Myocyte (in vitro differentiated cells): ENCODE measurements at places on chromosomes 3 and 15. TPM values are rescaled to one million over a fixed set of nuclear protein-coding genes. Genes with fewer than 3 reads are reported as not detected.

Gene MME
- 132 and 149 TPM in 2 replicates for total RNA-seq

Gene IL20RB
- 0.83 and 1.0 TPM in 2 replicates for total RNA-seq

Gene CLDN18
- total RNA-seq: not detected in 2 replicates

Gene VGLL3
- 63.1 and 69.8 TPM in 2 replicates for total RNA-seq

Gene CCDC9B
- 30.1 and 41.6 TPM in 2 replicates for total RNA-seq

Gene RTP3
- total RNA-seq: not detected in 2 replicates

DNA sequence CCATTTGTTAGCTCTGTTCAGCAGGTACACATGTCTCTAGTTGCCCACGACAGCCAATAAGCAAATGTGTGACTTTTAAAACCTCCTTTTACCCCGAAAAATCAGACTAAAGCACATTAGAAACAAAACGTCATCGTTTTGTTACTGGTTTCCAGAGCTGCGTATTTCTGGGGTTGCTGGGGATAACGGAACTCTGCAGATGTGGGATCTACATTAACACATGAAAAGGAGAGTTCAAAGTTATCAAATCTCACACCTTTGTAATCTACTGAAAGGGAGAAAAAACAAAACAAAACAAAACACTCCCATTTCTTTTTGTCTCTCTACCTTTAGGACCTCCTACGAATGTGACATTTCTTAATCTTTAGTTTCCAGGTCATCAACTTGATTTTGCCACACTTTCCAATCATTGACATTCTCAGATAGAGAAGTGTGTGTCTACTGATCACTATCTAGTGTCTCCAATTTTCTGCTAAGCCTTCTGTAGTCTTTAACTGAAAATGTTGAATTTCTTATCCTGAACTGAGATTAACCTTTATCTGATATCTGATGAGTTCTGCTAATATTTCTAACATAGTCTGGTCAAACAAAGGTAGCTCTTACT, 93.0 kb upstream of the TSPAN3 start:
- no peak for DNase-seq

DNA sequence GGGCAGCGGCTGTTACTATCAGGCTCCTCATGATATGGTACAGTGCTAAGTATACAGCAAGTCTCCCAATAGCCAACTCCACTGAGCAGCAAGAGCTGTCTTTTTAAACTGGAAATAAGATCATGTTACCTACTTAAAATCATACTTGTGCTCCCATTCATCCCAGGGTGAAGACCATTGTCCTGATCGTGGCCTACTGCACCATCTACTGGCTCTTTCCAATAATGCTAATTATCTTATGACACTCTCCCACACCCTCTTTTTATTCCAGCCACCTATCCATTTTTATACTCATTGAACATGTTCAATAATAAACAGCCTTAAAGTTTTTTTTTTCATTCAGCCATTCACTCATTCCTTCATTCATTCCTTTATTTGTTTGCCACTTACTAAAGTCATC, 117.7 kb downstream of the GBE1 start:
- DNase-seq: peak; percentile 41

GRCh38 chr3:134132961-134133360, 103.2 kb upstream of the SLCO2A1 start:
- DNase-seq: no peak

DNA sequence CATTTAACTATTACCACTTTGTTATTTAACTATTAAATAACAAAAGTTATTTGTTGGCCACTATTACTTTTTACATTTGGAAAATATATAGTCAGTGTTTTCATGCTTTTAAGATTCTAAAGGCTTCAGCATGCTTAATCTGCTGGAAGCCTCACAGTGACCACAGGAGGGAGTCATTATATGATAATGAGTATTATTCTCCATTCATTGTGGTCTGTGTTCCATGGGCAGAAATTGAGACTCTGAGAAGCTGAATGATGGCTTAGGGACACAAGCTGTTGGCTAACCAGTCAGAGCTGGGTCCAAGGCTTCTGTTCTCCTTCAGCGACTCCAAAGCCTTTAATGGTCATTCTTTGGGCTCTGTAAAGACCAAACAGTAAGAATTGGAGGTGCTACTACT, 64.7 kb downstream of the BFSP2 start:
- DNase-seq: peak; percentile 74

GRCh38 chr15:72706266-72706665, 20.3 kb downstream of the BBS4 start:
- peak; percentile 17 for DNase-seq

DNA sequence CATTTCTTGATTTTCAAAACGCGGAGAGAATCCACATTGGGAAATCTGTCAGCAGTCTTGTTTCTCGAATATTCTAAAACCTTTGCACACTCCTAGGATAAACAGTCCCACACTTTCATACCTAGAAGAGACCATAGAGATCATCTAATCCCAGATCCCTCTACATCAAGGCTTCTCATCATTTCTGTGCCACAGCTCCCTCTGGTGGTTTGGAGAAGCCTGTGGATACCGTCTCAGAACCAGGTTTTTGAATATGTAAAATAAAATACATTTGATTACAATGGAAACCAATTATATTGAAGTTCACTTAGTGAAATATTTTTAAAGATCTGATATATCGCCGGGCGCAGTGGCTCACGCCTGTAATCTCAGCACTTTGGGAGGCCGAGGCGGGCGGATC, 211.9 kb upstream of the GOLGA6L4 start:
- peak; percentile 40 for DNase-seq

- peak; percentile 51 for DNase-seq
Observed at GRCh38 chr15:64833690-64834089, 8.0 kb upstream of the PLEKHO2 start.

- no peak for DNase-seq
Observed at GRCh38 chr3:151620071-151620470, 113.7 kb upstream of the AADACL2 start.

DNA sequence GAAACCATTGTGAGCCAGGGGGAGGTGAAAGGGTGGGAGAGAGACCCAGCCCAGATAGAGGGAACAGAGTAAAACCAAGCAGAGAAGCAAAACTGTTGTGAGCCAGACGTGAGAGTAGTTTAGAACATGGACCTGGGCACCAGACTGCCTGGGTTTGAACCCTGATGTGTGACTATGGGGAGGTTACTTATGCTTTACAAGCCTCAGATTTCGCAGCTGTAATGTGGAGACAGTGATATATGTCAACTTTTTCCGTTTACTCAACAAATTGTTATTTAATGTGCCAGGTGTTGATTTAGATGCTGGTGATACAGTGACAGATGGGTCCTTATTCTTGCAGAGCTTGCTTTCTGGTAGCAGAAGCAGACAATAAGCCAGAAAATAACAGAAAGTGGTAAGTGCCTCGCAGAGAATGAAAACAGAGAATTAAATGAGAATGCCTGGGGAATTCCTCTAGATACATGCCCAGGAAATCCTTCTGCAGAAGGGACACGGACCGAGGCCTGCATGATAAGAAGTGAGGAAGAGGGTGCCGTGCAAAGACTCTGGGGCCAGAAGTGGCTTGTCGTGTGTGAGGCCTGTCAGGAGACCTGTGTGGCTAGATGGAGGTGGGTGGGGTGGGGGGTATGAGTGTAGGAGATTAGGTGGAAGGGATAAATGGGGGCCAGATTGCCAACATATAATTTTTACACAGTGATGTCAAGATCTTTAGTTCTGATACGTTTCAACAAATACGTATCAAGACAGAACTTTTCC, 15.0 kb downstream of the KAT2B start:
- DNase-seq: no peak

- peak; percentile 26 for DNase-seq
Observed at GRCh38 chr3:183481582-183481981, 53.2 kb upstream of the MCF2L2 start.

- no peak for DNase-seq
Observed at GRCh38 chr3:113914646-113915045, 33.2 kb upstream of the ZDHHC23 start.
